Right ventricle myocardium inferior (tissue), 1 donor: ENCODE measurements at places on chromosomes 16 and 17. TPM values are rescaled to one million over a fixed set of nuclear protein-coding genes. Genes with fewer than 3 reads are reported as not detected.

GRCh38 chr17:39012725-39013124 lies 45.5 kb upstream of the FBXO47 start:
- DNase-seq = no peak

- DNase-seq = no peak
These were observed 42.4 kb downstream of the C16orf95 start for GRCh38 chr16:87274794-87275193.

- no peak for DNase-seq
These were observed 13.3 kb upstream of the GAS7 start for GRCh38 chr17:10211666-10212065.

DNA sequence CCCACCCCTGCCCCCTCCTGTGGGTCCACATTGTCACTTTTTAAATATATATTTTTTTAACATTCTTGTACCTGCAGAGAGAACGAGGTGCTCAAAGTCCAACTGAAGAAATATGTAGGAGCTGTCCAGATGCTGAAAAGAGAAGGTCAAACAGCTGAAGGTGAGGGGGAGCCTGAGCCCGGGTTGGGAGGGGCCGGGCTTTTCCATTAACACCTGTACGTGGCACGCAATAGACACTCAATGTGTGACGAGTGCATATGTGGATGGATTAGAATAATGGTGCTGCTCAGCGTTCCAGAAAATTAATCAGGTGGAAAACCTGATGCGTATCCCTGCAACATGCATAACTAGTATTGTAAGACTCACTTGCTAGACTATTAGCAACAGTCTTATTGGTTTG lies 223.0 kb downstream of the SNX29 start:
- no peak for DNase-seq

The LITAFD gene
- not detected for total RNA-seq

The KIAA0753 gene
- 5.1 TPM for total RNA-seq

The ZFPM1 gene
- 4.1 TPM for total RNA-seq

The MYH3 gene
- 0.43 TPM for total RNA-seq
